ENCODE measurements at places on chromosomes 1 and 21.

- no peak for DNase-seq
Measured at GRCh38 chr1:83882906-83883305, 116.0 kb downstream of the TTLL7 start.

DNA sequence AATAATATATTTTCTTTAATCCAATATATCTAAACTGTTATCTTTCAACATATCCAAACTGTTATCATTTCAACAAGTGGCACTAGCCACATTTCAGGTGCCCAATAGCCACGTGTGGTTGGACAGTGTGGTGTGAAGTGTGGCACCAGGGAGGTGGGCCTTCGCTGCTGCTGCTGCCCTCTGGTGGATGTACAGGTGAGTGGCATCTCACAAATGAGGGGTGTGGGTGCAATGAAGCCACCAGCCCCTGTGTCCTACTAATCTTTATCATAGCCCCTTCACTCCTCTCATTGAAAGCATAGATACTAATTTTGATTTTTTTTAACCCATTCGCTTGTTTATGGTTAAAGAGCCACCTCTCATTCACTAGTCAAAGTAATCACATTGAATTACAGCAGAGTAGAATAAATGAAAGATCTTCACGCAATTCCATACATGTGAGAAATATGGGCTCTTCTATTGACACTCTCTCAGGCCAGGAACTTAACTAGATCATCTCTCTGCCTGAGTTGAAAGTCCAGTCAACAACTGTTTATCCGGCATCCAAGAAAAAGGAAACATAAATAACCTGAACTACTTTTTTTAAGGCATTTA is 499.2 kb downstream of the OMA1 start:
- peak; percentile 14 for DNase-seq

DNA sequence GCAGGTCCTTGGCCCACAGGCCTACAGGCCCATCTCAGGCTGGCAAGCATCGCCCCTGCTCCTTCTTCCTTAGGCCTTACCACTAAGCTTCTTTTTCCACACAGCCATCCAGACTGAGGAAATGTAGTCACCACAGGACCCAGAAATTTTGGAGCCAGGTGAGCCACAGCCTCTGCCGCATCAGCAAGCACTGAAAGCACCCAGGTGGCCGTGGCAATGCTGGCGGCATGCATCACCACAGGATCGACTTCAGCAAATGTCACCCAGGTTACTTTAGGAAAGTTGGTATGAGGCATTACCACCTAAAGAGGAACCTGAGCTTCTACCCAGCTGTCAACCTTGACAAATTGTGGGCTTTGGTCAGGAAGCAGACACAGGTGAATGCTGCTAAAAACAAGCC is 11.6 kb downstream of the PIGM start:
- DNase-seq, result no peak

DNA sequence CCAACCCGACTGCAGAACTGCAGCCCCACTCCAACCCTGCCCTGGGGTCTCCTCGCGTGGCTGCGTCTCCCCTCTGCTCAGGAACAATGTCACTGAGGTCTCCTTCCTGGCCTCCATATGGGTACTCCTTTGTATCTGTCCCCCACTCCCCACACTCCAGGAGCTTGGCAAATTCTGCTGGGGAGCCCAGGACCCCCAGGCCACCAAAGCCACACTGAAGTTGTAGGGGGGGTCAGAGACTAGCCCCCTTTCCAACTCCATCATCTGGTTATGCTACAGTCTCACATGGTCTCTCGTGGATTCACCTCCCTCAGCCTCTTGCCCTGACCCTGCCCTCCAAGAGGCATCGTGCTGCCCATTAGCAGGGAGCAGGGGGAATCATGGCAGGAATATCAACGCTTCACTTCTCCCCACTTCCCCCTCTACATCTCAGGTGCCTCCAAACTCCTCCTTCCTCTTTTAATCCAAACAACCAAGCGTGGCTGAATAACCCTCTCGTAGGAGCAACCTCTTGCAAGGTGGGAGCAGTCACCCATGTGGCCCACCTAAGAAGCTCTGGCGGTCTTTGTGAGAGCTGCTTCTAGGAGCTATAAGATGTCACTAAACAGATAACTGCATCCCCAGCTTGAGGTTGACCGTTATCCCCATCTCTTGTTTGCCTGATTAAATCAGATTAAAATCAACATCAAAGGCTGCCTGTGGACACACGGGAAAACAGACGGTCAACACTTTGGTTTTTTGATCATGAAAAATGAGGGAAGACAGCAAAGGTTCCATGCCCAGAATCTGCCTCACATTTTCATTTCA is 86.4 kb downstream of the MIS18A start:
- DNase-seq, result no peak

- no peak for DNase-seq
Measured at GRCh38 chr1:26546819-26547218, 17.3 kb downstream of the RPS6KA1 start.

DNA sequence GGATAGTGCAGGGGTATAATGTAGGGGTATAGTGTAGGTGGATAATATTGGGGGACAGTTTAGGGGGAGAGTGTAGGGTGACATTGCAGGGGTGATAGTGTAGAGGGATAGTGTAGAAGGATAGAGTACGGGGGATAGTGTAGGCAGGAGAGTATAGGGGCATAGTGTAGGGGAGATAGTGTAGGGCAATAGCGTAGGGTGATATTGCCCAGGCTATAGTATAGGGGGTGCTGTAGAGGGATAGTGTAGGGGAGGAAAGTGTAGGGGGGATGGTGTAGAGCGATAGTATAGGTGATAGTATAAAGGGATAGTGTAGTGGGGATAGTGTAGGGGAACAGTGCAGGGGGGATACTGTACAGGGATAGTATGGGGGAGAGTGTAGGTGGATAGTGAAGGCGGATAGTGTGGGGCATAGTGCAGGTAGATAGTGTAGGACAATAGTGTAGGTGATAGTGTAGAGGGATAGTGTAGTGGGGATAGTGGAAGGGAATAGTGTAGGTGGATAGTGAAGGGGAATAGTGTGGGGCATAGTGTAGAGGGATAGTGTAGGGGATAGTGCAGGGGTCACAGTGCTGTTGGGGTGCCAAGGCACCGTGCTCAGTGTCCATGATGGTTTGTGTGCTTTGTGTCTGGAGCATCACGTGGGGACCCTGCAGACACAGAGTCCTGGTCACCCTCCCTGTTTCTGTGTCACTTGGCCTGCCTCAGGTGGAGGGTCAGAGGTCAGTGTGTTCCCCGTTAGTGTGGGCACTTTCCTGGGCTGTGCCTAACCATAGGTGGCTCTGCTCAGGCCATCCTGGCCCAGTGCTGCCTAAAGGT is 10.5 kb upstream of the ARF1 start:
- DNase-seq, result no peak

- no peak for DNase-seq
Measured at GRCh38 chr1:234975941-234976860, 152.4 kb downstream of the TOMM20 start.

- no peak for DNase-seq
Measured at GRCh38 chr1:103142461-103142860, 34.1 kb upstream of the COL11A1 start.

- peak; percentile 75 for DNase-seq
Measured at GRCh38 chr1:203287109-203287893, 18.0 kb upstream of the BTG2 start.

- DNase-seq, result no peak
Measured at GRCh38 chr1:75342786-75343185, 208.6 kb downstream of the LHX8 start.

DNA sequence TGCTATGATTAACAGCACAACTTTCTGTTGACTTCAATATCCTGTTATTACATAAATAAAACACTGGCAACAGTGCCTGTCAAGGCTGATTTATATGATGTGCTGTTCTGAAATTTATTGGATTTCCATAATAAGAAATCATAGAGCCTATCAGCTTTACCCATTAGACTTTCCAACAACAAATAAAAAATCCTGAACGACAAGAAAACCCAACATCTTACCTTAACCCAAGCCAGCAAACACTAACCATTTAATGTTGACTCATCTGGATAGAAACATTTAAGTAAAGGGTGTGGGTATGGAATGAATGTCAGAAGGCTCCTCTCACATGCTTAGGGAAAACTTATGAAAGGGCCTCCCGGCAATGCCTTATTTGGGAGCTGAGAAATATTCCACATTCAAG is 165.1 kb downstream of the SLC45A1 start:
- no peak for DNase-seq

DNA sequence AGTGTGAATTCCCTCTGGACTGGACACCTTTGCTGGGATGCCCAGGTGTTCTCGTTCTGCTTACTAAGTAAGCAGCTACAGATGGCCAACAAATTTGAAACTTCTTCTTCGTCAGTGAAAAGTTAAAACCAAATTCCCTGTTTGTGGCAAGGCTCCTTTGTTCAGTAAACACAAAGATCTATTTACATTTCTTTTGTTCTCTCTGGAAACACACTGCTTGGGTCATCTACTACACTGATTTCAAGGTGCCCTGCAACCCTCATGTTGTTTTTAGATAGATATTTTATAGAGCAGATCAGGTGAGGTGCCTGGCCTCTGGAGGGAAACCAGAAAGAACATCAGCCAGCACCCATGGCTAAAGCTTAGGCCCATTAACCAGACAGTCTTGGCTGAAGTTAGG is 157.2 kb upstream of the UBE2U start:
- no peak for DNase-seq

GRCh38 chr1:154476791-154477190 is 25.2 kb upstream of the TDRD10 start:
- no peak for DNase-seq

- no peak for DNase-seq
Measured at GRCh38 chr1:158559696-158560095, 5.5 kb upstream of the OR6Y1 start.

- DNase-seq, result no peak
Measured at GRCh38 chr1:47443530-47444296, 5.9 kb downstream of the FOXD2 start.

- DNase-seq, result no peak
Measured at GRCh38 chr1:202127836-202128622, 5.3 kb downstream of the GPR37L1 start.

DNA sequence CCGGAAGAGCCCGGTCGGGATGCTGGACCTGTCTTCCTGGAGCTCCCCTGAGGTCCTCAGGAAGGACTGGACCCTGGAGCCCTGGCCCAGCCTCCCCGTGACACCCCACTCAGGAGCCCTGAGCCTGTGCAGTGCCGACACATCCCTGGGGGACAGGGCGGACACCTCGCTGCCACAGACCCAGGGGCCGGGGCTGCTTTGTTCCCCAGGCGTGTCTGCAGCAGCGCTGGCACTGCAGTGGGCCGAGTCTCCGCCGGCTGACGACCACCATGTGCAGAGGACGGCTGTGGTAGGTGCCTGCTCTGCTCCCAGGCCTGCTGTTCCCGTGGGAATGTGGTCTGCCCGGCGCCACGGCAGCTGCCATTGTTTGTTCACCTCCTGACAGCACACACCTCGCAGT is 42.1 kb upstream of the DIP2A start:
- DNase-seq, result no peak

DNA sequence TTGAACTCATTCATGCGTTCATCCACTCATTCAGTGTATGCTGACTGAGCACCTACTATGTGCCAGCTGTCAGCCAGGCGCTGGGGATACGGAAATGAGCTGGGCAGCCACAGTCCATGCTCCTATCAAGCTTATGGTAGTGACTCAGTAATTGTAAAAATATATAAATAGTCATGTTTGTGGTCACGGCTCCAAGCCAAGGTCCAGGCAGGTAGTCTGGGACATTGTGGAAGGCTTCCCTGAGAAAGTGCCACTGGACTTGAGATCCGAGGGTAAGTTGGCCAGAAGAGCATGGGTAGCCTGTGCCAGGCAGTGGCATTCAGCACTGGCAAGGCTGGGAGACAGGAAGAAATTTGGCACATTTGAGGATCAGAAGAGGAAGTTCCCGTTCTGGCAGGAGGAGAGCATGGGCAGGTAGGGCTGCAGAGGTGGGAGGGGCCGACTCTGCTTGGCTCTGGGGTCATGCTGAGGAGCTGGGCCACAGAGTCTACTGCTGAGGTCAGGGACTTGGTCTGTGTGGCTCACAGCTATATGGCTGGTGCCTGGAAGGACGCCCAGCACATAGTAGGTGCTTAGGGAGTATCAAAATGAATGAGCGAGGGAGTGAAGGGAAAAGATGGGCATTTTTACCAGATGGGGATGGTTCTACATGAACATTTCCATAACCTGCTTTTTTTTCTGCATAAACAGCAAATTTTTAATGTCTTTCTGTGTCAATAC is 6.9 kb downstream of the PTPRF start:
- no peak for DNase-seq

- no peak for DNase-seq
Measured at GRCh38 chr21:43354026-43354420, 72.9 kb downstream of the SIK1 start.

GRCh38 chr1:59750328-59751003 is 64.3 kb upstream of the HOOK1 start:
- DNase-seq, result no peak

GRCh38 chr1:51627672-51628071 is 10.8 kb downstream of the OSBPL9 start:
- no peak for DNase-seq

- DNase-seq, result no peak
Measured at GRCh38 chr1:121483234-121483633, 298.5 kb downstream of the SRGAP2C start.

- DNase-seq, result no peak
Measured at GRCh38 chr1:50419192-50419906, 3.9 kb downstream of the DMRTA2 start.

- DNase-seq, result no peak
Measured at GRCh38 chr1:29785137-29785527, 548.8 kb downstream of the PTPRU start.

DNA sequence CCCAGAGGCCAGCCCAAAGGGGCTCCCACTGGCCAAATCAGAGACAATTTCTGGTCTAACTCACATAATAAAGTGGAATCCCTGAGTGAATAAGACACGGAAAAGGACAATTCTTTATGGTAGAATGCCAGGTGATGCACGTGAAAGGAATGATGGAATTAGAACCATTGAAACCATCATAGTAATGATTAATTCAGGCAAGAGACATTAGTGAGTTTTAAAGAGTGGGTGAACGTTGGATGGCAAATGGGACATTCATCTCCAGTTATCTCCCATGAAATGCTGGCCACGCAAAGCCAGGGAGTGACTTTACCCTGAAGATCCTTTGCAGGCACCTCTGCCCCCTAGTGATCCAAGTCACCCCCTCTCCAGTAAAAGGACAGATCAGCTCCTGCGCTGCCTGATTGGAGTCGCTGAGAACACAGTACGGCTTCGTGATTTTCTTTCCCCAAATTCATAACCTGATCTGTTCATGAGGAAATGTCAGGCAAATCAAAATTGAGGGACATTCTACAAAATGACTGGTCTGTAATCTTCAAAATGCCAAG is 87.5 kb downstream of the AJAP1 start:
- no peak for DNase-seq

- no peak for DNase-seq
Measured at GRCh38 chr1:97500760-97501159, 420.1 kb downstream of the DPYD start.

- DNase-seq, result no peak
Measured at GRCh38 chr1:55418208-55419000, 203.2 kb upstream of the USP24 start.

GRCh38 chr1:65330021-65330420 is 20.7 kb downstream of the DNAJC6 start:
- DNase-seq, result no peak

DNA sequence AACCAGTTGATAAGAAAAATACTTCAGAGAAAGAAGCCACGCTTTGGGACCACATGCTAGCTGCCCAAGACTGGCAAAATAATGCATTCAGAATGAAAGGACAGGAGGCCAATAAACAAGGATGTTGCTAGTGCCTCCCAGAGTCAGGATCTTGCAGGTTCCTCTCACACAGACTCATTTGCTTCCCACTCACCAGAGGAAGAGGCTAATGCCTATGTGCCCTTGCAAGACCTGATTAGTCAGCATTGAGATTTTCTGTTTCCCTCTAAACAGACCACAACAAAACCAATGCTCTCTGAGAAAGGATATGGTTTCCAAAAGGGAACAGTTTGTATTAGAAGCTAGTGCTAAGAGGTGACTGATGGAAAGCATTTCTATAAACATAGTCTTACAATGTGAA is 85.7 kb downstream of the NRDC start:
- DNase-seq, result no peak

Measured in activated naive CD4-positive, alpha-beta T cell treated with Interleukin-2 at 50 U/mL for 16 hours (primary cell).